ENCODE measurements at places on chromosomes 2 and 18.

GRCh38 chr2:70144443-70145143 is 46.2 kb downstream of the C2orf42 start:
- no peak for DNase-seq

- DNase-seq: no peak
Observed at GRCh38 chr2:175807031-175807873, 194.8 kb downstream of the LNPK start.

- DNase-seq: no peak
Observed at GRCh38 chr2:199370150-199370780, 87.5 kb downstream of the SATB2 start.

GRCh38 chr2:16130541-16130880 is 190.2 kb downstream of the MYCN start:
- no peak for DNase-seq

DNA sequence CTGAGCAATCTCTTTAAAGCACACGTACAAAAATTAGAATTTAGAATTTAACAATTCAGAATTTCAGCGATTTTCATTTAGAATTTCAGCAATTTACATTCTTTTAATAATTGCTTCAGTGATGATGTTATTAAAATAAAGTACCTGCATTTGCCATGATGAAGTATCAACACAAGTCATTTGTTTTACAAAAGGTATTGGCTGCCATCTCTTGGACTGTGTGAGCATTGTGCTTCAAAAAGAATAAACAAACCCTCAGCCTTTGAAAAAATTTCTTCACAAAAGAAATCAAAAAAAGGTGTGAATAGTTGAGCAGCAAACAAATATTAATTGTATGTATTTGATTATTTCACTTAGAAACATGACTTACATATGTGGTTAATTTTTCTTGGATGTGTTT is 27.1 kb upstream of the ZC3H15 start:
- DNase-seq: peak; percentile 74

DNA sequence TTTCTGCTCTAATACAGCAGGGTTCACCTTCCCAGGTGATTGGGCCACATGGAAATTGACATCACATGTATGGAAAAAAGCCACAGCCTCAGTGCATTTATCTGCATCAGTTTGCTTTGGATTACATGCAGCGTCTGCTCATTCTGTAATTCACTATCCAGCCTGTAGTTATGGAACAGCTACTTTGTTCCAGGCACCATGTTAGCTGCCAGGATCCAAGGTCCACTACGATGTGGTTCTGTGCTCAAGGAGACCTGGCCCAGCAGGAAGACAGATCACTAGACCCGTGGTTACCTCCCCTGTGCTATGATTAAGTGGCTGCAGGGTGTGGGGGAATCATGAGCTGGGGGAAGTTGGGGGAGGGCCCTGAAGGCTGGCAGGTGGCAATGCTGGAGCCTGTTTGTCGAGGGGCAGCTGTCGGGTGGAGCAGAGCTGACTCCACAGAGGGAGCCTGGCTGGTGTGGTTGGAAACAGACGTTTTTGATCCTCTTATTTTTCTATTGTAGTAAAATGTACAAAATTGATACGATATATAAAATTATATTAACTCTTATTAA is 58.6 kb downstream of the TSHZ1 start:
- DNase-seq: no peak

DNA sequence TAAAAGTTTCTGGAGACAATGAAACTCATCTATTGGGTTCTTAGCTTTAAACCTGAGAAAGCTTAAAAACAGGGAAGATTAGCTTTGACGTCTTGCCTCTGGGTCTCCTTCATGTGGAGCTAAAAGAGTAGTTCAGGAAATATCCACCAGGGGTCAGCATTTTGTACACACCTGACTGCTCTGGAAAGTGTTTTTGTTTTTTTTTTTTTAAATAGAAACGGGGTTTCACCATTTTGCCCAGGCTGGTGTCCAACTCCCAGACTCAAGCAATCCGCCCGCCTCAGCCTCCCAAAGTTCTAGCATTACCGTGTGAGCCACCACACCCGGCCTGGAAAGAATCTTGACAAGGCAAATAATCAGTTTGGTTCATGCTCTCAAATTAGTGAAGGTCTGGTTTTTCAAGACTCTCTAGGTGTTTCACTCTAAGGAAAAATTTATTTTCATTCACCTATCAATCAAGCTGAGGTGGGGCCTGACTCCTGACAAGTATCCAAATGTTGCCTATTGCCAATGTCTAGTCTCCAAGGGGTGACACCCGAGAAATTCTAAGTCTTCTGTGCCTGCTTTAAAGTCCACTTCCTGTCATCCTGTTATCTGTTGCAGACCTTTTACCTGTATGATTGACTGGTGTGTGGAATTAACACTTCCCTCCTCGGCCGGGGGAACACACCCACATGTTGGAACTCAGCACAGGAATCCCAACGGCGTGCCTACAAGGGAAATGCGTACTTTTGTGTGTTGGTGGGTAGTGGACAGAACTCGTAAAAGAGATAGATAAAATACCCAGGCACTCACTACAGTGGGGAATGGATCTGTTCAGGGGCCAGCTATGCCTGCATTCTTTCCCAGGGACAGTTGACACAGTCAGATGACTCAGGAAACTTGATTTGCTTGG is 11.3 kb downstream of the IL1RN start:
- peak; percentile 34 for DNase-seq

DNA sequence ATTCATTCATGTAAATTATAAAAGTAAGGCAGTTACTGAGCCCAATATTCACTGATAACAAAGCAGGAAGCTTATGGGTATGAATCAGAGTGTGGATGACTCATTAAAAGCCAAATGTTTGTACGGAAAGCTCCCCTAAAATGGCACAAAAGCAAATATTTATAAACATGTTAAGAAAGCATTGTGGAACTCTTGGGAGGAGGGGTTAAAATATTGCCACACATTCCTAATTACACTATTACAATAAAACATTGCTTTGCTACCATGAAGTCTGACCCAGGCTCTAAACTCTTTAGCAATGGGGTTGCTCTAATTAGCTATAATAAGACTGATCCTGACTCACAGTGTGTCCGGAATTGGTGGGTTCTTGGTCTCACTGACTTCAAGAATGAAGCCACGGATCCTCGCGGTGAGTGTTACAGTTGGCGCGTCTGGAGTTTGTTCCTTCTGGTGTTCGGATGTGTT is 110.9 kb downstream of the NAB1 start:
- no peak for DNase-seq

DNA sequence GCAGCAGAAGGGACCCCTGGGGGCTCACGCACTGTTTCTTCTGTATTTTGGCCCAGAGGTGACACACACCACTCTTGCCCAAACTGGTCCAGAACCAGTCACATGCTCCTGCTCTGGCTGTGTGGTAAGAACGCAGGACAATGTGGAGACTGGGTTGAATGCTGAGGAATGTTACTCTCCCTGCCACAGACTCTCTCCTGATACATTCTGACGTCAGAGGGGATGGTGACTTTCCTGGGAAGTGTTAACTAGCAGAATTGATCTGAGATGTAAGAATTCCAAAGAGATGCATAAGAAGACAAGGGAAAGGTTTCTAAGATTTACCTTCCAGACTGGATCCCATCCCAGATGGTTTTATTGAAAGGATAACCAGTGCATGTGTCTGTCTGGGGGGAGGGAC is 100.8 kb downstream of the ASB1 start:
- DNase-seq: no peak

GRCh38 chr2:157444641-157445040 is 752 bp upstream of the CYTIP start:
- no peak for DNase-seq

DNA sequence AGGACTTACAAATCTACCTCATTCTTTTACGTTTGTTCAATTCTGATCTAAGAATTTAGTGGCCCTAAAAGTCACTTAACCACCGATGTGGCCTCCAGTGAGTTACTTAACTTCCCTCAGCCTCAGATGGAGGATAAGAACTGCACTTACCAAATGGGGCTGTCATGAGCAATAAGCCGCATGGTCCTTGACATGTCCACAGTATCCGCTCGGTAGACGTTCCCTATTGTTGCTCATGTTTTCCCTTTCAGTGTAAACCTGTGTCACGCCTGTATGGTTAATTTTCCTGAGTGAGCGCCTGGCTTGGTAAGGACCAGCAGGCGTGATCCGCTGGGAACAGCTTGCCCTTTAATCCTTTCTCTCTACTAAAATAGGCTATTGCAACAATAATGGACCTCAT is 20.3 kb downstream of the SEC11C start:
- DNase-seq: peak; percentile 28

GRCh38 chr2:215697003-215697402 is 261.1 kb upstream of the FN1 start:
- DNase-seq: no peak

DNA sequence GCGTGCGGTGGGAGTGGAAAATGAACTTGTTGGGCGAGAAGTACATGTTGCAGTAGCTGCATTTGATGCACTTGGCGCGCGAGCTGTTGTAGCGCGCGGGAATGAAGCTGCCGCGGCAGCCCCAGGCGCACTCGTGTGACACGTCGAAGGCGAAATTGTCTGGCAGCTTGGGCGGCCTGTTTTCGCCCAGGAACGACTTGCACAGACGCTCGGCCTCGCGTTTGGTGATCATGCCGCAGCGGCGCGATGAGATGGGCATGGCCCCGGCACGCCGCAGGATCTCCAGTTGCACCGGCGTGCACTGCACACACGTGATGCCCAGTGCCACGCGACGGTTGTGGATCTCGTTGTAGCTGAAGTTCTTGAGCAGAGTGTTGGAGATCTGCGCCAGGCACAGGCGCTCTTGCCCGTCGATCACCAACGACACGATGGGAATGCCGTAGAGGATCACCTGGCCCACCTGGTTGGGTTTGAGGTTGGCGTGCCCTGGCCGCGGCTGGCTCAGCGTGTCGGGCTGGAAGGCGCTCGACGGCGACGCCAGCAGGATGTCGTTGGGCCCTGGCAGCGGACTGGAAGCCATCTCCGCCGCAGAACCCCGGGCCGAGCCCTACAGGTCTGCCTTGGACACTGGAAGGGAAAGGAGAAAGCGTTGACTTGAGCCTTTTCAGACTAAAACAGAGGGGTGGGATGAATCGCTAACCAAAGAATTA is 2.7 kb downstream of the SKOR2 start:
- DNase-seq: no peak

- DNase-seq: no peak
Observed at GRCh38 chr18:54672846-54673475, 81.9 kb downstream of the DYNAP start.

DNA sequence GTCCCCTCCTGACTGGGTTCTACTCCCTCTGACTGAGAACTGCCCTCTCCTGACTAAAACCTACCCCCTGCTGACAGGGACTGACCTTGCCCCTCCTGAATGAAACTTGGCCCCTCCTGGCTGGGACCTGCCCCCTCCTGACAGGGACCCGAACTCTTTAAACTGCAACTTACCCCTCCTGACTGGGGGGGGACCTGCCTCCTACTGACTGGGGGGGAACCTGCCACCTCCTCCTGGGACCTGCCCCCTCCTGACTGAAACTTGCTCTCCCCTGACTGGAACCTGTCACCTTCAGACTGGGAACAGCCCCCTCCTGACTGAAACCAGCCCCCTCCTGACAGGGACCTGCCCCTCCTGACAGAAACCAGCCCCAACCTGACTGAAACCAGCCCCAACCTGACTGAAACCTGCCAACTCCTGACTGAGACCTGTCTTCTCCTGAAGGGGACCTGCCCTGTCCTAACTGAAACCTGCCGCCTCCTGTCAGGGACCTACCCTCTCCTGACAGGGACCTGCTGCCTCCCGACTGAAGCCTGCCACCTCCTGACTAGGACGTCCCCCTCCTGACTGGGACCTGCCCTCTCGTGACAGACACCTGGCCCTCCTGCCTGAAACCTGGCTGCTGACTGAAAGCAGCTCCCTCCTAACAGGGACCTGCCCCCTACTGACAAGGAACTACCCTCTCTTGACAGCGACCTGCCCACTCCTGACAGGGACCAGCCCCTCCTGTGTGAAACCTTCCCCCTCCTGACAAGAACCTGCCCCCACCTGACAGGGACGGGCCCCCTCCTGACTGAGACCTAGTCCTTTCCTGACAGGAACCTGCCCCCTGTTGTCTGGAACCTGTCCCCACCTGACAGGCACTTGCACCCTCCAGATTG is 87.1 kb downstream of the PXDN start:
- no peak for DNase-seq

- DNase-seq: no peak
Observed at GRCh38 chr18:9952633-9953416, 39.0 kb downstream of the VAPA start.

- no peak for DNase-seq
Observed at GRCh38 chr2:4174796-4175195, 471.4 kb downstream of the DCDC2C start.

DNA sequence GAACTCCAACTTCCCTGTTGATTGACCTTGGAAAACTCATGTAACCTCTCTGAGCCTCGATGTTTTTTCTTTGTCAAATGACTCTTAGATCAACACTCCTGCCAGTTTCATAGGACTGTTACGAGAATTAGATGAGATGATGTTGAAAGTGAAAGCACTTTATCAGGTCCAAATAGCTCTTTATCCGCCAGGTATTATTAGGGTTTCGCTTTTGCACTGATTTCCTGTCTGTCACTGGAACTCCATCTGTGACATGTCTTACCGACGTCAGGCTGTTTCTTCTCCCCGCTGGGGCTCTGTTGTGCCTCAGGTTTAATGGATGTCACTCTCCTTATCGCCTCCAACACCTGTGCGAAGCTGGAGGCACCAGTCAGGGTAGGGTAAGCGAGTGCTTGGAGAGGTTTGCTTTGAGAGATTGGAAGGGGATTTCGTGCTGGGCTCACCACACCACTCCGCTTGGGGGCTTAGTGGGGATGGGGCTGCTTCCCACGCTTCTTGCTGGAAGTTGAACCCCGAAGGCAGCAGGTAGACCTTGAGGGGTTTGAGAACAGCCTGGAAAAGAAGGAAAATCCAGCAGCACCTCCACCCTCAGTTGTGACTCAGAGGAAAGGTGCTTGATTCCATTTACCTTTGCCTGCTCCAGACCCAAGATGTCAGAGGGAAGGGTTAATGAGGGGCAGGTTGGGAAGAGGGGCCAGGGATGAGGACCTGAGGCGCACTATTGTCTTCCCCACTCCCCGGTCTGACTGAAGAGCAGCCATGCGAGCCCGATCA is 4.3 kb downstream of the GAD1 start:
- no peak for DNase-seq

- no peak for DNase-seq
Observed at GRCh38 chr18:75790111-75790510, 362.6 kb upstream of the SMIM21 start.

DNA sequence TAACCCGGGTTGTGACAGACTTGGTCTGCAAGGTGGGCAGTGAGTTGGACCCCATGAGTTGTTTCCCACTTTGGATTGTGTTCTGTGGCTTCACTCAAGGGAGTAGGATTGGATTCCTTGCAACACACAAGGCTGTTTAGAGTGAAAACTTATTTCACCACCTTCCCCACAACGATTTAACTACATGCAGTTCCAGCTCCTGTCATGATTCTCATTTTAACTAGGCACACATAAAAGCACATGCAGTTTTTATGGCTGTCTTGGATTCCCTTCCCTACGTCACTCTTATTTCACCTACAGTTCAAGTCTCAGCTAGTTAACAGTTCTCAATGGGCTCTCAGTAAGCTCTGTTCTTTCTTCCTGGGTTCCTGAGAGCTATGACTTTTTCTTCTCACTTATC is 15.9 kb downstream of the EFEMP1 start:
- no peak for DNase-seq

- DNase-seq: no peak
Observed at GRCh38 chr2:88626171-88627054, 851 bp downstream of the EIF2AK3 start.

GRCh38 chr2:102117472-102117858 is 25.1 kb upstream of the IL1R1 start:
- DNase-seq: no peak

- no peak for DNase-seq
Observed at GRCh38 chr2:147002256-147002655, 842.6 kb upstream of the ACVR2A start.

- DNase-seq: no peak
Observed at GRCh38 chr2:162013514-162014475, 60.2 kb downstream of the DPP4 start.

- DNase-seq: no peak
Observed at GRCh38 chr2:43540021-43540779, 55.6 kb downstream of the THADA start.
